Activated naive CD4-positive, alpha-beta T cell treated with anti-CD3 and anti-CD28 coated beads for 36 hours (primary cell): ENCODE measurements at places on chromosomes 1 and 21. TPM values are rescaled to one million over a fixed set of nuclear protein-coding genes. Genes with fewer than 3 reads are reported as not detected.
A peak's percentile ranks its signal among the peaks of the same experiment; 100 is the strongest.

DNA sequence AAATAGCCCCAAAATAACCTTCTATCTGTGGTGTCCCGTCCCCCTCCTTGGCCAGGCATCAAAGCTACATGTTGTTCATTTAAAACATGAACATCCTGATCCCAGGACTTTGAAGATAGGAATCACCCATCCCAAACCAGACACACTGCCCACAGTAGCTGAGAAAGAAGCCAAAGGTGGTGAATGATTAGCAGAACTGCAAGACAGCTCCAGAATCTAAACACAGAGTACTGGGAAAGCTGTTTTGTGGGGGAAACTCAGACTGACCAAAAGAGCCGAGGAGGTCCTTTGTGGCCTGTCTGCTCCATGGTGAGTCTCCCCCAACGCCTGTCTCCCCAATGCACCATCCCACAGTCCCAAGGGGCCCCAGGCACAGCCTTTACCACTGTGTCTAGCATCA is 7.3 kb upstream of the TEDDM1 start:
- H3K4me3 ChIP-seq = no peak overlapping the region
- no peaks in the 10 kb centered on the region for H3K4me1 ChIP-seq
- no peaks in the 10 kb centered on the region for H3K36me3 ChIP-seq
- H3K27ac ChIP-seq = no peak overlapping the region

GRCh38 chr1:108320849-108321248 is 77.0 kb upstream of the NBPF4 start:
- H3K27ac ChIP-seq = no peak overlapping the region
- no peak for DNase-seq
- H3K4me3 ChIP-seq = no peak overlapping the region
- H3K4me1 ChIP-seq = no peaks in the 10 kb centered on the region
- H3K27me3 ChIP-seq = peaks cover 9% of the 10 kb centered on the region

SLC16A4 gene
- 0.37 TPM for total RNA-seq

GRCh38 chr1:236356141-236356540 is 37.9 kb upstream of the EDARADD start:
- H3K4me3 ChIP-seq = no peak overlapping the region
- no peaks in the 10 kb centered on the region for H3K36me3 ChIP-seq
- DNase-seq = no peak
- no peaks in the 10 kb centered on the region for H3K4me1 ChIP-seq

NEGR1 gene
- not detected for total RNA-seq

DNA sequence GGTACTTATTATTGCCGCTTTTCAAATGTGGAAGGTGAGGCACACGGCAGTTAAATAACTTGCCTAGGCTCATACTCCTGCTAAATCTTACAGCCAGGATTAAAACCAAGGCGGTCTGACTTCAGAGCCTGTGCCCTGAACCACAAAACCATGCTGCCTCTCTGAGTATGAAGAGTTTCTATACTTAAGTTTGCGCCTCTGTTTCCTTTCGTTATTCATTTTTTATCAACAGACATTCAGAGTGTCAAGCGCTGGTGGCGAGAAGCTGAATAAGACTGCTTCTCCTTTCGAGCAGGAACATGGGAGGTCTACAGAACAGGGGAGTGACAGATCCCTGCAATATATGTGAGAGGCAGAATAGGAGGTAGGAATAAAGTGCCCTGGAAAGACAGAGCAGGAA is 96.0 kb upstream of the DUSP10 start:
- peak overlapping the region; percentile 52 for H3K27ac ChIP-seq
- H3K4me3 ChIP-seq = peak overlapping the region; percentile 16
- DNase-seq = peak; percentile 70
- peaks cover 35% of the 10 kb centered on the region for H3K4me1 ChIP-seq

- no peak overlapping the region for H3K27ac ChIP-seq
- no peak for DNase-seq
- H3K27me3 ChIP-seq = peaks cover 4% of the 10 kb centered on the region
- no peaks in the 10 kb centered on the region for H3K4me1 ChIP-seq
- no peak overlapping the region for H3K4me3 ChIP-seq
These were observed 30.6 kb downstream of the CDKN2C start for GRCh38 chr1:51000651-51001050.

IL23R gene
- total RNA-seq = 12.2 TPM

GRCh38 chr1:25929016-25929415 is 22.8 kb upstream of the STMN1 start:
- no peaks in the 10 kb centered on the region for H3K36me3 ChIP-seq
- H3K4me1 ChIP-seq = peaks cover 5% of the 10 kb centered on the region
- no peaks in the 10 kb centered on the region for H3K27me3 ChIP-seq
- no peak overlapping the region for H3K27ac ChIP-seq
- DNase-seq = no peak
- H3K4me3 ChIP-seq = no peak overlapping the region

- no peak overlapping the region for H3K27ac ChIP-seq
- no peaks in the 10 kb centered on the region for H3K36me3 ChIP-seq
- H3K4me3 ChIP-seq = no peak overlapping the region
- no peaks in the 10 kb centered on the region for H3K4me1 ChIP-seq
- no peak for DNase-seq
These were observed 42.2 kb downstream of the TNNT2 start for GRCh38 chr1:201335174-201335870.

LYPD8 gene
- not detected for total RNA-seq

- H3K4me3 ChIP-seq = no peak overlapping the region
- peaks cover 2% of the 10 kb centered on the region for H3K4me1 ChIP-seq
- H3K27ac ChIP-seq = no peak overlapping the region
These were observed 17.9 kb upstream of the CENPF start for GRCh38 chr1:214584805-214585766.

MXRA8 gene
- 0.54 TPM for total RNA-seq

DNA sequence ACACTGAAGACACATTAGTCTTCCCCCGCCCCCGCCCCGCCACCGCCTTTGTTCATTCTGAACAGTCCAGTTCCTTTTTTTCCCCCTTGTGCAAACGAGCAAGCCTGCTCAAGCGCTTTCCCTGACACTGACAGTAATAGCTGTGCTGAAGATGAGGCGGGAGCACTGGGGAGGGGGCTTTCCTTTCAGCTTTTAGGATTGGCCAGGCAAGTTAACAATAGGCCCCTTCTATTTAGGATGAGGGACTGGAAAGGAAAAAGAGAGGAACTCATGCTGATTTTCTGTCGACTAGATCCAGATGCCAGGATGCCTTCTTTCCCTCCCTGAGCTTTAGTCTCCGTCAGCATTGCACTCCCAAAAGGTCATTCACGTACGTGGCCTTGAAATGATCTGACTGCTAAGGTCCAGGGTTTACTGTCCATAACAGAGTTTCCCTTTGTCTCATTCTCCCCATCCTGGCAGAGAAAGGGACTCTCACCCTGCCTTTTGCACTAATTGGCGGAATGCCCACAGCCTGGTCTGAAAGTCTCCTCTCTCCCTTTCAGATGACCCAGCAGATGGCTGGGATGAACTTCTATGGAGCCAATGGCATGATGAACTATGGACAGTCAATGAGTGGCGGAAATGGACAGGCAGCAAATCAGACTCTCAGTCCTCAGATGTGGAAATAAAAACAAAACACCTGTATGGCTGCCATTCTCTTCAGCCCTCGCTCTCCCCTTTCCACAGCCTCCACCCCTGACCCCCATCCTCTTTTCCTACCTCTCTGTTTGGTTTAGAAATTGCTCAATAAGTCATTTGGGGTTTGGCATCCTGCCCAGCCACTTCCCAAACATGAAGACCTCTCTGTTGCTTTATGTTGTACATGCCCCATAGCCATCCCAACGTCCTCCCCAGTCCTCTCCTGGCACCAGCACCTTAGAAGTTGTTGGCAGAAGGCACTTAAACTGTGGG is 28.6 kb upstream of the ZFP69B start:
- peaks cover 15% of the 10 kb centered on the region for H3K4me1 ChIP-seq
- H3K4me3 ChIP-seq = no peak overlapping the region
- H3K36me3 ChIP-seq = peaks cover 80% of the 10 kb centered on the region
- no peaks in the 10 kb centered on the region for H3K27me3 ChIP-seq

OR2L2 gene
- not detected for total RNA-seq

GRCh38 chr1:80066060-80066459 is 1059.5 kb upstream of the ADGRL4 start:
- H3K27me3 ChIP-seq = no peaks in the 10 kb centered on the region
- H3K27ac ChIP-seq = no peak overlapping the region
- no peak overlapping the region for H3K4me3 ChIP-seq
- no peaks in the 10 kb centered on the region for H3K36me3 ChIP-seq
- DNase-seq = no peak

DNA sequence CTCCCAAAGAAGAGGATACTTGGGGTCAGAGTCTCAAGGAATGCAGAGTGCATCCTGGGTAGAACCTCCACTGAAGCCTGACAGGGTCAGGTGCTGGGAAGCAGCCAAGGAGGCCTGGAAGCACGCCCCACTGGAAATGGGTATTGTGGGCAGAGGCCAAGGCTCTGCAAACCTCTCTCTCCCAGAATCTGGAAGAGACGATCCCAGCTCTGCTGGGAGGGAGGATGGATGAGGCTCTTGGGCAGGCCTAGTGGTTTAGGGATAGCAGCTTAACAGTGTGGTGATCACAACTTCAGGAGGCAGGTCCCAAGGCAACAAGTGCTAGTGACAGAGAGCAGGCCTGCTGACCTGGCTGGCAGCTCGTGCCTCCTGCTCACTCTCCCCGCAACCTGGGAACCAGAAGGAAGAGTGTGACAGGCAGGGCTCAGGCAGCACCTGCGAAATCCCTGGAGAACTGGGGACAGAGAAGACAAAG is 641.0 kb downstream of the PLPP3 start:
- no peak overlapping the region for H3K27ac ChIP-seq
- no peaks in the 10 kb centered on the region for H3K27me3 ChIP-seq
- H3K4me3 ChIP-seq = no peak overlapping the region
- no peak for DNase-seq

DNA sequence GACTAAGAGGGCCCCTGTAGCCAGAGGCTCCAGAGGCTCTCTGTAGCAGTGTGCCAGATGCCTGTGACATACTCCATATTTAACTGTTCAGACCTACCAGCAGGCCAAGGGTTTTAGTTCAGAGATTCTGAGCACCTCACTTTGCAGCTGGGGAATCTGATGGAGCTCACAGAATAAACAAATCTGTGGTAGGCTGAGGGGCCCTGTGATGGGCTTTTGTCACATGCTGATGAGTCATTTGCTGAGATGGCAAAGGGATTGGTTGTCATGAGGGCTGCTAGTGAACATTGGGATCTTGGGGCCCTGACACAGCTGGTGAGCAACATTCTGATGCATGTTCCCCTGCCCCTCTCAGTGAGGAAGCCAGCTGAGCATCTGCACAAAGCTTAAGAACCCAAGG is 482.2 kb downstream of the CAMTA1 start:
- H3K4me3 ChIP-seq = no peak overlapping the region
- no peaks in the 10 kb centered on the region for H3K4me1 ChIP-seq
- no peaks in the 10 kb centered on the region for H3K36me3 ChIP-seq
- peaks cover 21% of the 10 kb centered on the region for H3K27me3 ChIP-seq

PARS2 gene
- total RNA-seq = 3.1 TPM

TMEM125 gene
- 0.21 TPM for total RNA-seq

CD1B gene
- not detected for total RNA-seq
